T-cell (primary cell): ENCODE measurements at places on chromosomes 11 and 22.

DNA sequence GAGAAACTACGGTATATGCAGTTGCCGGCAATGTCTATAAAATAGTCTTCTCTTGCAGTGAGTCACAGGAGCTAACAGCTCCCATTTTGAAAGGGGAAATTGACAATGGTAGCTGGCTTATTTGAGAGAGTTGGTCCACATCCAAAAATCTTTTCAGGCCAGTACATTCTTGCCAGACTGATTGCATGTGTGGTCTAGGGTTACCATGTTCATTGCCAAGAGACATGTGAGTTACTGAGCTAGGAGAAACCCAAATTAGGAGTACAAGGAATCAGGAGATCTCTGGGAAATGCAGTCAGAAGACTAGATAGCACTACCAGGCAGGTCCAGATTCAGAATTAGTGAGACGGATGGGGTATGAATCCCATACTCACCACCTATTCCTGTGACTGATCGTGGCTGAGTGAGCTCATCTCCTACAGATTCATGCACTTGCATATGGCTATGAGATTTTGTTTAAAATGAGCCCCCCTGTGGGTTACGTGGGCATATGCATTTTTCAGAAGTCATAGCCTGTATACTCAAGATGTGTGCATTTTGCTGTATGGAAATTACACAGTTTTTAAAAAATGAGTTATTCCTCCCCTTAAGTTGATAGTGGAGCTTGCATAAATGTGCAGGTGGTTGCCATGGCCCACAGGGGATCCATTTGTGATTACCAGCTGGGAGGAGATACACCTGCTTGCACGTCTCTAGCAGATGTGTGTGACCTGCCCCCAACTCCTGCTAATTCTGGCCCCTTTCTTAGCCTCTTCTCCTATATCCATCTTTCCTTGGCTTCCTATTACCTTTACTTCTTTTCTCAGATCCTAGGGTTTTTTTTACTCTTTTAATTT lies 102.7 kb downstream of the COMMD9 start:
- DNase-seq, result no peak

DNA sequence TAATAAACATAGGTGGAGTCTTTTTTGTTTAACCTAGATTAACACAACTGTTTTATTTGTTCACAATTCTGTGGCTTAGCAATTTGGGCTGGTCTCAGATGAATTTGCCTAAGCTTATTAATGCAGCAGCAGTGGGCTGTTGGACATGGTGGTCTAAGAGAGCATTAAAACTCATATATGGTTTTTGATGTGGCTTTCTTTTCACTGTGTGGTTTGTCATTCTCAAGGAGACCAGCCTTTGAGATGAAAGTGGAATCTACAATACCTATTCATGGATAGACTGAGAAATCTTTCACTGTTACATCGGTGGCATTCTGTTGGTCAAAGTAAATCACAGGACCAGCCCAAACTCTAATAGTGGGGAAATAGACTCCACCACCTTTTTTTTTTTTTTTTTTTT lies 39.6 kb downstream of the CUL5 start:
- DNase-seq, result no peak

- DNase-seq, result no peak
These were observed 22.5 kb upstream of the KRTAP5-7 start for GRCh38 chr11:71504531-71504930.

DNA sequence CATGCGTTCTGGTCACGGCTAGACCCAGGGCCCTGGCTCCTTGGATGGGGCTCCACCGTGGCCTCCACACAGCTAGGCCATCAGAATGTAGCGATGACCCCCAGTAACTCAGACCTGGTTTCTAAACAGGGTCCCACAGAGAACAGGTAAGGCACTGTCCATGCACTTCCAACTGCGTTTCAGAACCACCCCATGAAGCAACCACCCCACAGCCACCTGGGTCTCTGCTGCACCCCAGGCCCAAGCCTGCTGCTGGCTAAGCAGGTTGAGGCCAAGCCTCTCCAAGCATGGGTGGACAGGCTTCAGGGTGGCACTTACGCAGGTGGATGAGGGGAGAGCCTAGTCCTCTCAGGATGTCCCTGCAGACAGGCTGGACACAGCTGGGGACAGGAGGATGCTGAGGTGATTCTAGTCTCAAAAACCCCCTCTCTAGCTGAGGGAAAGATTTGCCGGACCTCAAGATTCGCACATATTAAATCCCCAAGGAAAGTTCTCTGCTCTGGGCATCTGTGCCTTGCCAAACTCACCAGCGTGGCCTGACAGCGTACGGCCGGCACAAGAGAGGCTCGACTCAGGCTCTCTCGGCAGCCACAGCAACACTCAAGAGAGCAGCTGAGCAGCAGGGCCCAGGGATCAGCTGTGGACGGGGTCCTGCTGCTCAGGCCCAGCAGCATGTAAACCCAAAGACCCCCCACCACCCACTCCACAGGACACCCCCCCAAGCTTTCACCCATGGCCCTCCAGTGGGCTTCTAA lies 141.6 kb downstream of the CRYBB2 start:
- no peak for DNase-seq

DNA sequence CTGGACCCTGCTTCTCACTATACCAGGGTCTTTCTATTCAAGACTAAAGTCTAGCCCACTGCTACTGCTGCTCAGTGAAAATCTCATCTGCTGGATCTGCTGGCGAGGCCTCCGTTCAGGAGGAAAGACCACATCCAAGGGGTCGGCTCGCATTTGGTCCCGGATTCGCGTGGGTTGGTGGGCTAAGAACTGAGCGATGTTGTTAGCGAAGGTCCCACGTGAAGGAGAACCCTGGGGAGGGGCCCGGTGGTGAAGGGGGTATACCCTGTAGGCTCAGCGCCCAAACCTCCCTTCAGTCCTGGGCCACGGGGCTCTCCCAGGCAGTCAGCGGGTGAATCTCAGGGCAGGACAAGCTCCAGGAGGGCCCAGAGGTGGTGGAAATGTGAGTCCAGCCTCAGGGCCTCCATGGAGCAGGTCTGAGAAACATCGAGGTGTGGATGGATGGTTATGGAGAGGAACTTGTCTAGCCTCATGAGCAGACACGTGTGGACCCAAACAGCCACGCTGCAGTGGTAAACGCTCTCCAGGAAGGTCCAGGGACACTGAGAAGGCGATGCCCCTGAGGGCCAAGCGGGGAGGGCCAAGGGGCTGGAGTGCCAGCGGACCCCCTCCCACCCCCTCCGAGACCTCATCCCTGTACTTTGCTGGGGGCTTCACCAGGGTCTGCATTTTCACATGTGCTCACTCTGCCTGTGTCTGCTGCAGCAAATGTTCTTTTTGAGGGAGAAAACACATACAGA lies 152.3 kb downstream of the CTTN start:
- DNase-seq, result no peak

DNA sequence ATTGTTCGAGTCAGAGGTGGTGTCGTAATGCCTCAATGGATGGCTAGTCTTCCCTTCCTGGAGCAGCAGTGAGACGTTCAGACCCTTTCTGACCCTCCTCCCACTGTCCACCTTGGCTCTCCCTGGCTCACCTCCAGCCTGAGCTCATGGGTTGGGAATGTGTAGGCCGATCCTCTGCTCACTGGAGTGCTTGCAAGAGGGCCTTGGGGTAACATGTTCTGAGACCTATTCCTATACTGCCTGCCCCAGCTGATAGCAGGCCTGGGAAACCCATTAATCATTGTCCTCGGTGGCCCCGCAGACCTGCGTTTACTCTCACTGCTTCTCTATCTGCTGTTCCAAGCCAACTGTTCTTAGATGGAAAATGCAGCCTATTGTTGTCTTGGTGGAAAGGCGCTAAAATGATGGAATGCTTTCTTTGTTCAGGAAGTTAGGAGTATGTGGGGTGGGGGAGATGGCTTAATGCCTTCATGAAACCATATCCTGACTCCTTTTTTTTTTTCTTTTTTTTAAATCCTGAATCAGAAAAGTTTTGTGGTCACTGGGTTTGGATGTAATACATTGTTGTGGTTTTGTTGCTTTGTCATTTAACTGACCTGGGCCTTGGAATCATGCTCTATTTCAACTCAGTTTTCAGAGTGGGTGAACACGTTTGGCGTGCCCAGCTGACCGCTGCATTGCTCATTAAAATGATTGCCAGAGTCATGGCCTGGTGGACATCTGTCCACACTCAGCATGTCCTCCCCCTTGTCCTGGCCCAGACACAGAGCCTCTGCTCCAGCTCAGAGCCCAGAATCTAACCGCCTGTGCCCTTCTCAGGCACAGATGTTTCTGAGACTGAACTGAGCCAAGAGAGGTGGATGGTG lies 72.5 kb downstream of the MICAL2 start:
- DNase-seq, result no peak

- no peak for DNase-seq
These were observed 9.4 kb upstream of the CASP12 start for GRCh38 chr11:104907521-104908185.

DNA sequence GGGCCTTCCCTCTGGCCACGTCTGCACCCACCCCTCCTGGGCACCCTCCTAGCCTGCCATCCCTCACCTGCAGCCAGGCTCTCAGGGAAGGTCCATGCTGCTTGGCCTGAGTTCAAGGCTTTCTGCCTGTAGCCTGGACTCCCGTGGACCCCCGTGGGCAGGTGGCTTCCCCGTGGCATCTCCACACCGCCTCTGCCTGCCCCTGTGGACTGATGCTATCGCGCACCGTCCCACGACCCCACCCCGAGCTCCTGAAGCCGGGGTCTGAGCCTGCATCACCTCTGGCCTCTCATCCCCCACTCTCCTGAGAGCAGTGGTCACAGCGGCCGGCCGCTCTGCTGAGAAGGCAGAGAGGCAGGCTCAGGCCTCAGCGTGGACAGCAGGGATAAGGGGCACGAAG lies 4.5 kb downstream of the IFITM5 start:
- DNase-seq, result no peak

GRCh38 chr11:66052664-66052982 lies 459 bp downstream of the SF3B2 start:
- DNase-seq, result no peak

- no peak for DNase-seq
These were observed 4.9 kb upstream of the ZBED4 start for GRCh38 chr22:49848690-49849160.

DNA sequence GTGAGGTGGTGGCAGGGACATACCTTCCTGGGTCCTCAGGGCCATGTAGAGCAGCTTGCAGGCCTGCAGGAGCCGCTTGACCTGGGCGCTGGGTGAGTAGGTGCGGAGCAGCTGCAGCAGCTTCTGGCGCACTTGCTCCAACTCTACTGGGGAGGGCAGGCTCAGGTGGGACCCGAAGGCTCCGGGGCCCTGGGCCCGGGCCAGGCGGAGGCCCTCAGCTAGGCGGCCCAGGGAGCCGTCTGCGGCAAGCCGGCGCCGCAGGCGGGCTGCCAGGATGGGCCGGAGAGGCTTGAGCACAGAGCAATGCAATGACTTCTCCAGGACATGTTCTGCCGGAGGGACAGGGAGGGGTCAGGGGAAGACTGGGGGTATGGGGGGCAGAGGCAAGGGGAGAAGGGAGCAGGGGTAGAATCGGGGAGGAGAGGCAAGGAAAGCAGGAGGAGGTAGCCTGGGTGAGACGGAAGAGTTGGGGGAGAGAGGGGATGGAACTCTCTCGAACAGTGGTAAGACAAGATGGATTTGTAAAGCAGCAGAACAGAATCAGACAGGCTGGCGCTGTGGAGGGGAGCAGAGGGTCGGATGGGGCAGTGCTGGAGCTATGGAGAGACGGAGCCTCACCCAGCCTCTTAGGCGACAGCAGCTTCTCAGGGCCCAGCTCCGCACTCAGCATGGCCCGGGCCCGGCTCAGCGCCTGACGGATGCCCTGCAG lies 2.2 kb downstream of the RIN1 start:
- DNase-seq, result no peak

- no peak for DNase-seq
These were observed 15.9 kb downstream of the OR51B4 start for GRCh38 chr11:5285703-5286340.

GRCh38 chr22:21013657-21014201 lies 1.2 kb upstream of the P2RX6 start:
- no peak for DNase-seq

DNA sequence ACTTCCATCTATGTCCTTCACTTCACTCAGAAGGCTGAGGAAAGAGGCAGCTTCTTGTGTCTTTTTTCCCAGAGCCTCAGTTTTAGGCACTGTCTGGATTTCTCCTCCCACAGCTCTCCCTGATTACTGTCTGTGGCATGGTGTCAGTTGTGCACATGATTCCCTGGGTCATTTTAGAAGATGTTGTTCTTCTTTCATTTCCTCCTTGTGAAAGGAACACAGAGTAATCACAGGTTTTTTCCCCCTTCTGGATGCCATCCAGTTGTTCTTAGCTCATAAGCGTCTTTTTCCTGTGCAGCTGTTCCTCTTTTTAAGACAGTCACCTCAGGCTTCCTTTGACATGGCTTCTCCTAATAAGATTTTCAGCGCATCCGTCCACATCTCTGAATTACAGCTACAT lies 212.2 kb downstream of the FAM181B start:
- no peak for DNase-seq

DNA sequence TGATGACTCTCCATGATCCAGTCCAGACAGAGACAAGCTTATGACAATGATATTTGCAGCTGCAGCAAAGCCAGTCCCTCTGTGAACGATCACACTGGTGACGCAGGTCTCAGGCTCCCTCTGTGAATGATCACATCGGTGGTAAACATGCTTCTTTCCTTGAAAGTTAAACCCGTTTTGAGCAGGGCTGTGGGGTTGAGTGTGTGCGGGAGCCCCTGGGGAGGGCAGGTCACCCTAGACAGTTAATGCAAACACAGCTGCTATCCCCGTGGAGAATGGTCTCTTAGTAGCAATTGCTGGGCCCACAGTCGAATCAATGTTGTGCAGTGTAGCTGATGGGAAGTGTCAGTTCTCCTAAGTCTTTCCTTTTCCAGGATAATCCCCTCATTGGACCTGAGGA lies 71.0 kb upstream of the KIRREL3 start:
- DNase-seq, result no peak

DNA sequence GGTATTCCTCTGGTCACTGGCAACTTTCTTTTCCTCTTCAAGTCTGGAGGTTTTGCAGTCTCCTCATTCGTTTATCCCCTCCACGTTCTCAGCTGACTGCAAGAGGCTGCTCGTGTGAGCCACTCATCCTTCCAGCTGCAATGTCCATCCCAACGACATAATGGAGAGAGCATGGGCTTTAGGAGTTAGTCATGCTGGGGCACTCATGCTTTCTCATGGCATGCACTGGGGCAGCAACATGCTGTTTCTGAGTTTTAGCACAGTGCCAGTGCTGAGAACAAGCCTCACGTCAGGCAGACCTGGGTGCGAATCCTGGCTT lies 7.1 kb downstream of the DCPS start:
- no peak for DNase-seq

- DNase-seq, result no peak
These were observed 109.2 kb upstream of the MTMR2 start for GRCh38 chr11:96033095-96033494.

DNA sequence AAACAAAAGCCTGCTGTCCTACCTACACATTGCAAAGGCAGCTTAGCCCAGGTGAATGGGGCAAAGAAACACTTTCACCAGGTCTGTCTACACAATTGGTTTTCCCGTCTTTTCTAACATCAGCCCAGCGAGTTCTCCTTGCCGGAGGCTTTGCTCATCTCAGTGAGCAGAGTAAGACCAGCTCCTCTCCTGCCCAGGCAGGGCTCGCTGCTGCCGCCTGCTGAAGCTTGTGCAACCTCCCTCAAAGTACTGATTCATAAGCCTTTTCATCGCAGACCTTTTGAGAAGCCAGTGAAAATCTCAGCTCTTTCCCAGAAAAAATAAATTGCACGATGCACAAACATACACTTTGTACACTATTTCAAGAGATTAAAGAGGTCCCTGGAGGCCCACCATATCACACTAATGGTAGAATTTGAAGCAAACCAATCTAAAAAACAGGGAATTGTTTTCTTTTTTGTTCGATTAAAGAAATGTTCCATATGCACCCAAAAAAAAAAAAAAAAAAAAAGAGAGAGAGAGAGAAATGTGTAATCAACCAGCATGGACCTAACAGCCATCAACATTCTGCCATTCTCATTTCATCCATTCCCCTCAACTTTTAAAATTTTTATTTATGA lies 328.1 kb upstream of the MPPED2 start:
- DNase-seq, result no peak
